ENCODE measurements at places on chromosomes 3 and 15.

GRCh38 chr15:94031072-94031471 lies 200.3 kb upstream of the MCTP2 start:
- no peaks in the 10 kb centered on the region for H3K4me1 ChIP-seq
- no peak overlapping the region for H3K4me3 ChIP-seq
- H3K27ac ChIP-seq, result no peak overlapping the region
- no peak for DNase-seq

DNA sequence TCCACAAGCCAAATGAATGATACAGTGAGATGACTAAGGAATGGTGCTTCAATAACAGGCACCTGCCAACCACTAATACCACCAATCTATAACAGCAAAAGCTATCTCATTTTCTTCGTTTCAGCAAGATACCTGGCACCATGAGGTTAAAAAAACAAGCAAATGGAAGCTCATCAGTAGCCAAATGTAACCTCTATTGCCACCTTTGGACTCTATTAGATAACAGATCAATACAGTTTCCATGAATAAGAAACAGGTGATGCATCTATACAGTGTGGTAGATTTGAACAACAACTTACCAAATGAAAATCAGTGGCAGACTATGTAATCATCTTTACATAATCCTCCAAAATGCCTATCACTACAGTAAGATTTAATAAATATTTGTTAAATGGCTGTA lies 32.8 kb downstream of the PLOD2 start:
- H3K27me3 ChIP-seq, result no peaks in the 10 kb centered on the region
- no peaks in the 10 kb centered on the region for H3K36me3 ChIP-seq
- no peak overlapping the region for H3K4me3 ChIP-seq
- H3K4me1 ChIP-seq, result no peaks in the 10 kb centered on the region
- no peak for DNase-seq

GRCh38 chr15:69616558-69616957 lies 163.9 kb downstream of the RPLP1 start:
- peaks cover 2% of the 10 kb centered on the region for H3K4me1 ChIP-seq
- no peak overlapping the region for H3K27ac ChIP-seq
- H3K36me3 ChIP-seq, result no peaks in the 10 kb centered on the region
- no peak overlapping the region for H3K4me3 ChIP-seq

GRCh38 chr15:31235311-31236183 lies 91.1 kb upstream of the KLF13 start:
- no peak overlapping the region for H3K27ac ChIP-seq
- no peaks in the 10 kb centered on the region for H3K36me3 ChIP-seq
- no peak for DNase-seq
- H3K4me1 ChIP-seq, result peaks cover 51% of the 10 kb centered on the region

GRCh38 chr3:138172625-138173024 lies 2.1 kb downstream of the DBR1 start:
- H3K4me1 ChIP-seq, result peaks cover 22% of the 10 kb centered on the region
- H3K27me3 ChIP-seq, result no peaks in the 10 kb centered on the region
- H3K27ac ChIP-seq, result no peak overlapping the region
- no peak for DNase-seq
- peaks cover 12% of the 10 kb centered on the region for H3K36me3 ChIP-seq
- no peak overlapping the region for H3K4me3 ChIP-seq

DNA sequence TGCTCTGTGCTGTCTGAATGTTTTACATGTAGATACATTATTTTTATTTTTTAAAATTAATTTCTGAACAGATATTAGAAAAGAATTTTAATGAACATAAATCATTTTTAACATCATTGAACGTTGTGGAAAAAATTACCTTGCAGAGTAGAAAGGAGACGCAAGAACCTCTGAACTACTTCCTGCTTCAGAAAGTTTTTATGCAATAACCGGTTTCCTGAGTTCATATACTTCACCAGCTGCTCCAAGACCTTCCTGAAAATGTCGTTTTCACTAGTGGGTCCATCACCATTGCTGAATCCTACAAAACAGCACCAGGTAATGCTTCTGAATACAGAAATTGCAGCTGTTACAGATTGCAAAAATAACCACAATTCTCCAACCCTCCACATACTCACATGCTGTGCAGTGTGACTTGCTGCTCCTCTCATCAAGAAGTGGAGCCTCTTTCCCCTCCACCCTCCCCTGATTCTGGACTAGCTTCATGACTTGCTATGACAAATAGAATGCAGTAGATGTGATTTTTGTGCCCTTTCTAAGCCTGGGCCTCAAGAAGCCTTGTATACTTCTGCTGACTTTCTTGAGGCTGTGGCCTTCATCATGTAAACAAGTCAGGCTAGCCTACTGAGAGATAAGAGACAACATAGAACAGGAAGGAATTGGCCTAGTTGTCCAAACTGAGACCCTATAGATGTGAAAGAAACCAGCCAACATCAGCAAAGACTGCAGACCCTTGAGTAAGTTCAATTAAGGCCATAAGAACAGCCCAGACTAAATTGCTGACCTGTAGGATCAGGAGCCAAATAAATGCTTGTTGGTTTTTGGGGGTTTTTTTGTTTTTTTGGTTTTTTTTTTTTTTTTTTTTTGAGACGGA lies 80.4 kb downstream of the TRANK1 start:
- H3K4me3 ChIP-seq, result no peak overlapping the region
- H3K27ac ChIP-seq, result no peak overlapping the region
- peaks cover 18% of the 10 kb centered on the region for H3K4me1 ChIP-seq
- H3K27me3 ChIP-seq, result no peaks in the 10 kb centered on the region
- peaks cover 34% of the 10 kb centered on the region for H3K36me3 ChIP-seq

DNA sequence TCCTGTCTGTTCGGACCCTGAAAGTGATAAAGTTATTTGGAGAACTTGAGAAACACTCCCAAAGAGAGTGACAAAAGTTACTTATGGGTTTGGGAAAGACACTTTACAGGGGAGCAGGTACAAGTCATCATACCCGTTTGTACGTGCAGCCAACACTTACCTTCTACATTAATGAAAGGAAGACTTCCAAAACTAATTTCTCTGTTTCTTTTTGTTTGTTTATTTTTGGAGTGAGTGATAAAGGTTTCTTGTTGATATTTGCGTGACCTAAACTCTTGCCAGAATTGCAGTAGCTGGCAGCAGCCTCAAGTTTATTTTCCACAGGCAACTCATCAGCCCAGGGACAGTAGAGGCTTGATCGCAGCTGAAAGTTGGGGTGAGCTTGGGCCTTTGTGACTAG lies 8.4 kb downstream of the ABHD2 start:
- peaks cover 13% of the 10 kb centered on the region for H3K4me1 ChIP-seq
- H3K27me3 ChIP-seq, result no peaks in the 10 kb centered on the region
- no peak overlapping the region for H3K4me3 ChIP-seq

GRCh38 chr3:146476094-146476740 lies 6.9 kb upstream of the PLSCR2 start:
- peaks cover 4% of the 10 kb centered on the region for H3K4me1 ChIP-seq
- no peak for DNase-seq
- H3K27ac ChIP-seq, result no peak overlapping the region
- no peak overlapping the region for H3K4me3 ChIP-seq

DNA sequence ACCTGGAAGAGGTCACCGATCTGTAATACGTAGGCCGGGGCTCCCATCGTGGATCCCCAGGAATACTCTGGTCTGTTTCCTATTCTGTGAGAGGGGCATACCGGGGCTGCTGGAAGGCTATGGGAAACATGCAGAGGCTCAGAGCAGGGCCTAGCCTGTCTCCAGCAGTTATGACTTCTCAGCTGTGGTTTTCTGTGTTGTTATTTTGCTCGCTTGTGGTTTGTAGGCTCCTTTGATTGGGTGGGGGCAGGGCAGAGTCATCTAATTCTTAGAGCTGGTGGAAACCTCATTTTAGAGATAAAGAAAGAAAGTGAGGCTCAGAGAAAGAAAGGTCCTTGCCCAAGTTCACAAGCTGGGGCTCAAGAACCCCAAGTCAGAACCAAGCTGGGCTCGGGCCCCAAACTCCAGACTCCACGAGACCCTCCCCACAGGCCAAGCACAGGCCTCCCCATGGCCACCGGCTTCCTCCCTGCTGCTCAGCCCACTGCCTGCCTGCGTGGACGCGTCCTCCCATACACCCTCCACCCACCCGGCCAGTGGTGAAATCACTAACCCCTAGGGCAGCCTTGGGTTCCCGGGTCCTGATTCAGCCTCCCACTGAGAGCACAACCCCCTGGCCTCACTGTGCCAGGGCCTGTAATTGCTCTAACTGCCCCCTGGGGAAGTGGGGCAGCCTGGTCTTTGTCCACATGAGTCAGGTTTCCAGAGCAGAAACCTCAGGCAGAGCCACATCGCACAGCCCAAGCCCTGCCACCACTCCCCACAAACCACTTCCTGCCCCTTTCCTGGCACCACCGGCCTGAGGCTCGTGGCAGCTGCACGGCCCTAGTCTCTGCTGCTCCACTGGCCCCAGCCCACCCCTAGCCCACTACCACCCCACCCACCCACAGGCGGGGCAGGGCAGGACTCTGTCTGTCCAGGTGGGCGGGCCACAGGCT lies 270.8 kb downstream of the UACA start:
- DNase-seq, result no peak
- peak overlapping the region; percentile 57 for H3K4me3 ChIP-seq
- H3K27me3 ChIP-seq, result peaks cover 1% of the 10 kb centered on the region
- no peaks in the 10 kb centered on the region for H3K36me3 ChIP-seq

DNA sequence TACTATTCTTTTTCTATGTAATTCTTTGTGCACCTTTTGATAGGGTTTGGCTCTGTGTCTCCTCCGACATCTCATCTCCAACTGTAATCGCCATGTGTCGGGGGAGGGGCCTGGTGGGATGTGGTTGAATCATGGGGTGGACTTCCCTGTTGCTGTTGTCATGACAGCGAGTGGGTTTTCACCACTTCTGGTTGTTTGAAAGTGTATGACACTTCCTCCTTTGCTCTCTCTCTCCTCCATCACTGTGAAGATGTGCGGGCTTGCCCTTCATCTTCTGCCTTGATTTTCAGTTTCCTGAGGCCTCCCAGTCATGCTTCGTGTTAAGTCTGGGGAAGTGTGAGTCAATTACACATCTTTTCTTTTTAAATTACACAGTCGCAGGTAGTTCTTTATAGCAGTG lies 225.8 kb upstream of the DPPA4 start:
- no peak overlapping the region for H3K4me3 ChIP-seq
- no peaks in the 10 kb centered on the region for H3K4me1 ChIP-seq
- no peak for DNase-seq
- H3K36me3 ChIP-seq, result no peaks in the 10 kb centered on the region
- no peaks in the 10 kb centered on the region for H3K27me3 ChIP-seq

DNA sequence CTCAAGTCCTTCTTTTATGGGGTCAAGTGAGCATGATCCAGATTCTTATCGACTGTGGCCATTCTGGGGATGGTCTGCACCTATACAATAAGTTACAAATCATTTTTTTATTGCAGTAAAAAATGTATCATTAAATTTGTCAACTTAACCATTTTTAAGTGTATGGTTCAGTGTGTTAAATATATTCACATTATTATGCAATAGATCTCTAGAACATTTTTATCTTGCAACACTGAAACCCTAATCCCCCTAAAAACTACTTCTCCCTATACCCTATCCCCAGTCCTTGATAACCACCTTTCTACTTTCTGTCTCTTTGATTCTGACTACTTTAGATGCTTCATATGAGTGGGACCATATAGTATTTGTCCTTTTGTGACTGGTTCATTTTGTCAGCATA lies 10.4 kb upstream of the BOC start:
- no peaks in the 10 kb centered on the region for H3K4me1 ChIP-seq
- H3K4me3 ChIP-seq, result no peak overlapping the region
- H3K36me3 ChIP-seq, result no peaks in the 10 kb centered on the region
- peaks cover 8% of the 10 kb centered on the region for H3K27me3 ChIP-seq
- no peak for DNase-seq

GRCh38 chr3:156551261-156551660 lies 3.7 kb downstream of the SSR3 start:
- peaks cover 25% of the 10 kb centered on the region for H3K36me3 ChIP-seq
- H3K4me1 ChIP-seq, result peaks cover 24% of the 10 kb centered on the region
- H3K4me3 ChIP-seq, result no peak overlapping the region
- DNase-seq, result no peak

- H3K27me3 ChIP-seq, result peaks cover 14% of the 10 kb centered on the region
- H3K36me3 ChIP-seq, result no peaks in the 10 kb centered on the region
- no peak for DNase-seq
- no peak overlapping the region for H3K4me3 ChIP-seq
- H3K4me1 ChIP-seq, result peaks cover 14% of the 10 kb centered on the region
Observed at GRCh38 chr15:89825271-89825940, 10.8 kb upstream of the ANPEP start.

DNA sequence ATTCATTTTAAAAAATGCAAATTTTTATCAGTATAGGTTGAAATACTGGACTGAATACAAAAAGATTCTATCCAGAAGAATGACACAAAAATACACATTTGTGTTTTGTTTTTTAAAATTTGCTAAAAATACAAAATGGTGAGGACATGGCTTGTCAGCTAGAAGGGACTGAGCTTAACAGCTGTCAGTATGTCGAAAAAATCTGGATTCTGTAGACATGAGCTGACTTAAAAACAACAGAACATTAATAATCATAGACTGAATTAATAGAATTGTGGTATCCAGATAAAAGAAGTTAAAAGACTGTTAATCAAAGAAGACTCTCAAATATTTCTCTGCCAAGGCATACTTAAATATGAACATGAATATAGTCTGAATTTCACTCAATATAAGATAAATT lies 244.9 kb upstream of the CBLB start:
- H3K4me1 ChIP-seq, result no peaks in the 10 kb centered on the region
- no peaks in the 10 kb centered on the region for H3K27me3 ChIP-seq
- no peaks in the 10 kb centered on the region for H3K36me3 ChIP-seq
- no peak overlapping the region for H3K4me3 ChIP-seq
- no peak for DNase-seq

- DNase-seq, result peak; percentile 43
- H3K27ac ChIP-seq, result peak overlapping the region; percentile 98
- H3K27me3 ChIP-seq, result no peaks in the 10 kb centered on the region
- H3K4me3 ChIP-seq, result no peak overlapping the region
- H3K4me1 ChIP-seq, result peaks cover 24% of the 10 kb centered on the region
Observed at GRCh38 chr3:71006810-71007785, 576.4 kb downstream of the FOXP1 start.

- no peak for DNase-seq
- H3K27me3 ChIP-seq, result no peaks in the 10 kb centered on the region
- H3K36me3 ChIP-seq, result peaks cover 21% of the 10 kb centered on the region
Observed at GRCh38 chr3:11370191-11370590, 98.0 kb downstream of the ATG7 start.

DNA sequence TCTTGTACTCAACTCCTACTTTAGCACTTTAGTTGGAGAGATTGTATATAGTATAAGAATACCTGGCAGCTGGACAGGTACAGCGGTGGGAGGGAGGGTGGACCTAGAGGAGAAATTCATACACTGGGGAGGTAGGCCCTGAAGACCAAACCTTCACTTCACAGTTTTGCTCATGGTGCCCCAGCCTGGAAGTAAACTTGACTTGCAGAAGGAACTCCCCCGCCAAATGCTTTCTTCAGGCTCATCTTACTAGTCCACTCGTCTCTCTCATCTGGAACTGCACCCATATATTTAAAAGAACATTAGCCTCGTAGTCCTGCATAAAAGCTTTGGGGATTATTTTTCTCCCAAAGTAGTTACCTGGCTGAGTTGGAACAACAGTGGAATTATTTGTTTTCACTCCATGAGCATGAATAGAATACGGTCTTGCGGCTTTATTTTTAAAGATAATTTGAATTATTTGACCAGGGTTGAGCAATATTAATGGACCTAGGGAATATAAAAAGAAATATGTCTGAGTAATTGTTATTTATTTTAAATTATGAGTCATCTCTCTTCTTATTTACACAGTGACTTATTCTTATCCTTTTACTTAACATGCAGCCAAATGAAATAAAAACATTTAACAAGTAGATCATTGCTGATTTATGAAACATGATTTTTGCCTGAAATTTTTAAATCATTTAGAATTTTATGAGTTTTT lies 25.5 kb upstream of the CP start:
- H3K36me3 ChIP-seq, result no peaks in the 10 kb centered on the region
- no peak overlapping the region for H3K4me3 ChIP-seq
- peaks cover 42% of the 10 kb centered on the region for H3K4me1 ChIP-seq
- H3K27ac ChIP-seq, result no peak overlapping the region
- DNase-seq, result no peak
